ENCODE measurements at places on chromosomes 6 and 20.

DNA sequence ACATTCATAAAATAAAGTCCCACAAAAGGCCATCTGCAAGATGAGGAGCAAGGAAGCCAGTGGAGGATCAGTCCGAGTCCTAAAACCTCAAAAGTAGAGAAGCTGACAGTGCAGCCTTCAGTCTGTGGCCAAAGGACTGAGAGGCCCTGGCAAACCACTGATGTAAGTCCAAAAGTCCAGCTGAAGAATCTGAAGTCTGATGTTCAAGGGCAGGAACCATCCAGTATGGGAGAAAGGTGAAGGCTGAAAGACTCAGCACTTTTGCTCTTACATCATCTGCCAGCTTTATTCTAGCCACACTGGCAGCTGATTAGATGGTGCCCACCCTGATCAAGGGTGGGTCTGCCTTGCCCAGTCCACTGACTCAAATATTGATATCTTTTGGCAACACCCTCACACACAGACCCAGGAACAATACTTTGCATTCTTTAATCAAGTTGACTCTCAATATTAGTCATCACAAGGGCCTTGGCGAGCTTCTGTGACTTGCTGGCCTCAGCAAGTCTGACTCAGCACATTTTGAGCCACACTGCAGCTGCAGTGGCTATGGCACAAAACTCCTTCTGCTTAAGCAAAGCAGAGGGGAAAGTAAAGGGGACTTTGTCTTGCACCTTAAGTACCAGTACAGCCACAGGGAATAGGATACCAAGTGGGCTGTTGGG lies 1370.3 kb upstream of the CITED2 start:
- DNase-seq, result no peak

DNA sequence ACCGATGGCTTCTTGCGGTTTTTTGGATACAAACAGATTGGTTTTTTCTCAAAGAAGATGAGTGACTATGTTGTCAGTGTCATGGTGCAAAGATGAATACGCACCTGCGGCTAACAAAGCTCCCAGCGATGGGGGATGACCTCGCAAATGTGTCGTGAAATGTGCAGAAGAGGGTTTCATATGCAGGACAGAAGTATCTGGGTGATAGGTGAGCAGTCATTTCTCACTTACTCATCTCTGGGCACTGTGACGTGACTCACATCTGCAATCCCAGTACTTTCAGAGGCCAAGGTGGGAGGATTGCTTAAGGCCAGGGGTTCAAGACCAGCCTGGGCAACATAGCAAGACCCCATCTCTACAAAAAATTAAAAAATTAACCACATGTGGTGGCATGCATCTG lies 216.3 kb downstream of the ERMARD start:
- no peak for DNase-seq

DNA sequence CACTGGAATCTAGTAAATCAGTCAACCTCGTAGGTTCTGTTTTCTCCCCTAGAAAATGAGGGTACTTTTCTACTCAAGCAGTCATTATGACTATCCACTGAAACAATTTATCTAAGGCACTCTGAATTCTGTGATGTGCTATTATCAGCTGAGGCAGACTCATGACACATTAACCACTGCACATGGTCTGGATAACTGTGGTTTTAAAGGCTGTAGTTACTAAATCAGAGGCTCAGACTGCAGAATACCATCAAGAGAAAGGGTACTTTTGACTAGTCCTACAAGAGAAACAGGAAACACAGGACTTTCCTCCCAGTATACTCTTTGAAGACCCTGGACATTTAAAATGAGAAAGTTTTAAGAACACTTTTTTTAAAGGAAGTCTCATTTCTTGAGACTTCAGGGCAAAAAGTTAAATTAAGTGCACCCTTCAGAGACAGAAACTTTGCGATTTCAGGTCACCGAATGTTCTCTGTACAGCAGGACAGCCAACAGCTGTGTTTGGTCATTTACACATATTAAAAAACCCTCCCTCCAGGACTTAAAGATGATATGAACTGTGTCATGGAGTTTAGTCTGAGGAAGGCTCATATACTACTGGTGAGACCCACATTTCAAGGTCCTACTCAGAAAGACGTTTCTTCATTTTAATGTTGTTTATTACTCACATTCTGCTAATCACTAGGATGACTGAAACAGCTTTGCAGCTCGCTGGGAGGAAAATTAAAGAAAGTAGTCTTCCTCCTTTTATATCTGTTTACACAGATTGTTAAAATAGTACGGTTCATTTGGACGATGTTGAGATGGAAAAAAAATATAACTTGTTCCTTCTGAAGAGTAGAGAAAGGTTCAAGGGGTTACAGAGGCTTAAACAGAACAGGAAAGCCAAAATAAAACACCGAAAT lies 19.9 kb downstream of the ATXN1 start:
- DNase-seq, result no peak

GRCh38 chr20:1188347-1188746 lies 3.6 kb upstream of the TMEM74B start:
- no peak for DNase-seq

- DNase-seq, result no peak
Measured at GRCh38 chr6:17042422-17043147, 59.3 kb upstream of the STMND1 start.

DNA sequence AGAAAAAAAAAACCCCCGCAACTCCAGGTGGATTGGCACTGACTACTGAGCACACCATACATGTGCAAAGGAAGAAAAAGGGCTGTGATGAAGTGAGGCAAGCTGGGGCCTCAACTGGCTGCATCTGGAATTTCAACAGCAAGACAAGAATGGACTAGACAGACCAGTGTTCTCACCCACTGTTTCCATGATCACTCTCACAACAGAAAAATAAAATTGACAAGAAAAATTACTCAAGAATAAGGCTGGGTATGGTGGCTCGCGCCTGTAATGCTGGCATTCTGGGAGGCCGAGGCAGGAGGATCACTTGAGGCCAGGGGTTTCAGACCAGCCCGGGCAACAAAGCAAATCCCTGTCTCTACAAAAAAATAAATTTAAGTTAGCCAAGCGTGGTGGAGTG lies 18.8 kb downstream of the ZNF217 start:
- no peak for DNase-seq

- DNase-seq, result no peak
Measured at GRCh38 chr6:149867876-149868640, 3.9 kb upstream of the LRP11 start.

DNA sequence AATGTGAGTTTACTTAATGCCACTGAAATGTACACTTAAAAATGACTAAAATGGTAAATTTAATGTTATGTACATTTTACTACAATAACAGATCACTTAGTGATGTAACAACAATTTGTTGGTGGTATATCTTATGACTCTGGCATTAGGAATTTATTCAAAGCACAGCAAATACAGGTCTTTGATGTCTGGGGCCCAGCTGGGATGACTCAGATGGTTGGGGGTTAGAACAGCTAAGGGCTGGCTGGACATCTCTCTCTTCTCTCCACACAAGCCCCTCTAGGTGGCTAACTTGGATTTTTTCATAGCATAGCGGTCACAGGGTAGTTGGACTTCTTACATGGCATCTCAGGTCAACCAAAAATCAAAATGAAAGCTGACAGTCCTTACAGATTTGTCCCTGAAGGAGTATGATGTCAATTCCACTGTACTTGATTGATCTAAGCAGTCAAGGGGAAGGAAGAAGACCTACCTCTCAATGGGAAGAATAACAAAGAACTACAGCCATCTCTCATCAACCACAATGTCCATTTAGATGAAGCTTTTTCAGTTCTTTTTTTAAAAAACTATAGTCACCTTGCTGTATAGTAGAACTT lies 37.5 kb upstream of the LCA5 start:
- no peak for DNase-seq

GRCh38 chr6:163723759-163724158 lies 309.2 kb downstream of the QKI start:
- no peak for DNase-seq

DNA sequence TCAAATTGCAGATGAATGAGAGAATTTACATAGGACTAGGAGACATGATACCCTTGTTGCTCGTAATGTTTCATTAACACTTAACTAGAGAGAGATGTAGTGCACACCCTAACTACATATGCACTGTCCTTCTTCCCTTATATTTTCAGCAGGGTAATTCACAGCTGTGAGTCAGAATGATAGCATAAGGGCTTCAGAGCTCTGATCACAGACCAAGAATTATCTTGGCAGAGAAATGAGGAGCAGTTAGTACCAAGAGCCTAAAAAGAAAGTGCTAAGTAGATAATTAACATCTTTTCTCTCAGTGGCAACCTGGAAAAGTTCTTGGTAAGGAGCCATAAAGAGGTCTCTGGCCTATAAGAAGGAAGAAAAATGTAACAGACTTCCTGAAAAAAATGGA lies 35.8 kb downstream of the GRIK2 start:
- DNase-seq, result no peak

GRCh38 chr6:44342052-44342451 lies 398 bp upstream of the SPATS1 start:
- no peak for DNase-seq

GRCh38 chr6:144090384-144090783 lies 5.0 kb downstream of the SF3B5 start:
- DNase-seq, result no peak

- no peak for DNase-seq
Measured at GRCh38 chr20:31581391-31581790, 23.7 kb upstream of the ID1 start.

- DNase-seq, result peak; percentile 79
Measured at GRCh38 chr6:41591859-41592502, 45.8 kb downstream of the FOXP4 start.

DNA sequence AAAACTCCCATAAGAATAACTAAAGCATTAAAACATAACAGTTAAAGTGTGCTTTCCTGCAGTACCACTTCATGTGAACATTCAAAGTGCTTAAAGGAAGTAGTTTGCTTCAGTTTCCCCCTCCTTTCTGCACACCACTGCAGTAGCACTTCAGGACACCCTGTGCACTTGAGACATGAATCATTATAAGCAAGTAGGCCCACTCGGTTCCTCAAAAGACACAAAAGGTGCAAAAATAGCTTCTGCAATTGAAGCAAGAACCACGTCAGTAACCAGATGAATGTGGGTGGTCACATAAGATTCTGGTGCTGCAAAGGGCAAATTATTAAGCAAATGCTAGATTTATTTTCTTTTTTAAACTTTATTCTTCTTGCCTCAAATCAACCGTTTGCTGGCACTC lies 160.6 kb downstream of the HIVEP2 start:
- DNase-seq, result no peak

GRCh38 chr6:142693441-142693840 lies 251.5 kb downstream of the HIVEP2 start:
- no peak for DNase-seq

All from activated T-cell treated with anti-CD3 and anti-CD28 coated beads for 4 hours (primary cell).